ENCODE measurements at places on chromosomes 11 and 22.
A peak's percentile ranks its signal among the peaks of the same experiment; 100 is the strongest.

DNA sequence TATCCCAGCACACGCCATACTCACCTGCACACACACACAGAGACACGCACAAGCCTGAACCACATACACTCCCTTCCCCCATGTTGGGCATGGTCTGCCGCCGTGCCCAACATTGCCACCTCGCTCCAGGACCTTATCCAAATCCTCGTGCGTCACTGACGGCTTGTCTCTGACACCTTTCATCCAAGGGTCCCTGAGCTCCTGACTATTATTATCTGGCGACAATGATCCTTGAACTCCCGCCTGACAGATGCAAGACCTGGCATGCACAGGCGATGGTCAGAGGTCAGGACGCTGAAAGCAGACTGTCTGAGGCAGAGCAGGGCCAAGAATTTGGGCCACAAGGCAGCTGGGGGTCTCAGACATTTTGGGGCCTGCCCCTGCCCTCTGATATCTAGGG is 4.2 kb downstream of the MB start:
- DNase-seq, result no peak

DNA sequence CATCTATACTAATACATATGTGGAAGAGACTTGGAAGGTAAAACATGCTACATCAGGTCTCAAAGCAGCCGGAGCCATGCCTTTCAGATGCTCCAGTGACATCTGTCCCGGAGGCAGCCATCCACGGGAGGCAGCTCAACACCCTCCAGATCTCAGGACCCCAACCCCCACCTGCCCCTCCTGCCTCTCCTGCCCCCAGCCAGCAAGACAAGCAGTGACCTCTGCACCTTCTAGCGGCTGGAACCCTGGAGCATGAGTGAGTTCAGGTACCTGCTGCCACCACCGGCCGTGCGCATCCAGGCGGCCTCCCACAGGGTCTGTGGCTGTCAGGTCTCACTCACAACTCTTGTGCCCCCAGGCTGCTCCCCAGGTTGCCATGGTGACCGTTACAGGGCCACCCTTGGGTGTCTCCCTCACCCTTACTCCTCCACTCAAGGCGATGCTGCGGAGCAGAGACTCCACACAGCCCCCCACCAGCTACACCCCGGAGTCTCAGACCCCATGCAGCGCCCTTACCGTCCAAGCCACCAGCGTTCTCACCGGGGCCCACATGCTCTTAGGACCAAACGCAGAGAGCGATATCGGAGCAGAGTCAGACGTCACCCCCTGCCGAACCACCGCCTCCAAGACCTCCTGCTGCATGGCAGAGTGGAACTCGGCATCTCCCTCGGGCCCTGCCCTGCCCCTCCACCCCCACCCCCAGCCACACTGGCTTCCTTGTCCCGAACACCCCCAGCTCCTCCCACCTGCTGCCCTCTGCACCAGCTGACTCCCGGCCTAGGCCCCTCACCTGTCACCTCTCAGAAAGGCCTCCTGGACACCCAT is 34.7 kb downstream of the CERK start:
- DNase-seq, result no peak

GRCh38 chr22:26835929-26836528 is 178.6 kb downstream of the MIAT start:
- peak; percentile 39 for DNase-seq

GRCh38 chr11:63978551-63979239 is 4.3 kb downstream of the COX8A start:
- no peak for DNase-seq

DNA sequence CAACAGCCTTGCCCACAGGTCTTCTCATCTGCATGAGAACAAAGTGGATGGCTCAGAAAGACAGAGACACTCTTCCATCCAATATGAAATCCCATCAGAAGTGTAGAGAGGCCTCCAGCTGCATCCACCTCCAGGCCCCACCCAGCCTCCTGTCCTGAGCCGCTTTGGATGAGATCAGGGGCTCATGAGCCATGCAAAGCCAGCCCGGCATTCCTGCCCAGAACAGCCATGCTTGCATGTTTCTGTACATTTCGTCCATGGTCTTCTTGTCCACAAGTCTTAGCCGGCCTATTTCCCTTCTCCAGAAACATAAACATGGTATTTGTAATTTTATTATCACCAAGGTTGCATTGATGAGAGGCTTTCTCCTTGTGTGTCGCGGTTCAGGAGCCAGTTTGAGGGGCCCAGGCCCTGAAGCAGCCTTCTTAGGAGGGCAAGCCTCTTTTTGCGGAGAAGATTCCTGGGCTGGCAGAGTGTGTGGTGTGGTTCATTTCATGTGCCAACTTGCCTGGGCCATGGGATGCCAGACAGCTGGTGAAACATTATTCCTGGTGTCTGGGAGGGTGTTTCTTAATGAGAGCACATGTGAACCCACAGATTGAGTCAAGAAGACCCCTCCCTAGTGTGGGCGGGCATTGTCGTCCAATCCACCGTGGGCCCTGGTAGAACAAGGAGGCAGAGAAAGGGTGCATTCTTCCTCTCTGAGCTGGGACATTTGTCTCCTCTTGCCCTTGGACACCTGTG is 928.9 kb downstream of the TBC1D22A start:
- no peak for DNase-seq
